NCI-H2081 treated with DMSO at 0.1 percent for 48 hours (cell line): ENCODE measurements at places on chromosomes 5 and 9.

GRCh38 chr5:177113566-177114424 is 19.8 kb upstream of the NSD1 start:
- no peak for DNase-seq

DNA sequence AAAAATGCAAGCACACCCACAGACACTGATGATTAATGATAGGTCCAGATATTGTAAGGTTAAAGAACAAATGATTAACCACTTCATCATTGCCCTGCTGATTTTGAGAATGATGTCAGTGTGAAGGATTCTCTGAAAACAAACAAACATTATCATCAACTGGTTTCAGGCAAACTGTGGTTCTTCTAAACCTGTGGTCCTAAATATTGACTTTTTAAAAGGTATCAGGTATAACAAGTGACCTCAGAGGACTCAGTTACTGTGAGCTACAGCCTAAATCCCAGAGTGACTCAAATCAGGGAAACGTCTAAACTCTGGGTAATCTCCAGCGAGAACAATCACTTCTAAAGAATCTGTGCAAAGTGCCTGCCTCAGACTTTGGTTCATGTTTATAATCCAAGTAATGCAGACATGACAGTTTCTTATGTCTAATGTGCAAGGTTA is 172.3 kb upstream of the CDH6 start:
- no peak for DNase-seq

DNA sequence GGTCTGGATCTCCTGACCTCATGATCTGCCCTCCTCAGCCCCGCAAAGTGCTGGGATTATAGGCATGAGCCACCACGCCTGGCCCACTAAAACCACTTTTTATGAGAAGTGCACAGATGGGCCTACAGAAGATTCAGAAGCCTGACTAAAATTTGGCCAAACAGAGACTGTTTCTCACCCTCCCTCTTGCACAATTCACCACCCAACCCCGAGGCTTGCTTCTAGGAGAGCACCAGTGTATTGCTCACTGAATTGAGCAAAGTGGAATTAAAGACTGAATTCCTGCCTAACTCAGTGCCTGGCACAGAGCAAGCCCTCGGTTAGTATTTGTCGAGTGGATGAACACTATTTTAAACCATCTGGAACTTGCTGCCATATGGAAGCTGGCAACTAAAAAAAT is 3.4 kb upstream of the DCTN4 start:
- DNase-seq, result no peak

DNA sequence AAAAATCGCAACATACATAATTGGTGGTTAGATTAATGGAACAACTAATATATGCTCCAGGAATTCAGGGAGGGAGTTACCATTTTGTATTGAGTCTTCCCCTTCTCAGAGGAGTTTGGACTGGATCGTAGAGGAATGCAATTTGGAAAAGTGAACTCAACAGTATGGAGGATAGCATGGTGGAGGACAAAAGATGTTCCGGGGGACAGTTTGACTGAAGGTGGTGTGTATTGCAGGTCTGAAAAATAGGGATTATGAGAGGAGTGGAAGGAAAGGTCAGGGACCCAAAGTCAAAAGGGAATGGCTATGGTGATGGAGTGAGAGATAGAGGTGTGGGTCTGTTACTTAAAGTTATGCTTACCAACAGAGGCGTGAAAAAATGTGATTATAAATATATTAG is 1.5 kb downstream of the DNAJC21 start:
- DNase-seq, result no peak

DNA sequence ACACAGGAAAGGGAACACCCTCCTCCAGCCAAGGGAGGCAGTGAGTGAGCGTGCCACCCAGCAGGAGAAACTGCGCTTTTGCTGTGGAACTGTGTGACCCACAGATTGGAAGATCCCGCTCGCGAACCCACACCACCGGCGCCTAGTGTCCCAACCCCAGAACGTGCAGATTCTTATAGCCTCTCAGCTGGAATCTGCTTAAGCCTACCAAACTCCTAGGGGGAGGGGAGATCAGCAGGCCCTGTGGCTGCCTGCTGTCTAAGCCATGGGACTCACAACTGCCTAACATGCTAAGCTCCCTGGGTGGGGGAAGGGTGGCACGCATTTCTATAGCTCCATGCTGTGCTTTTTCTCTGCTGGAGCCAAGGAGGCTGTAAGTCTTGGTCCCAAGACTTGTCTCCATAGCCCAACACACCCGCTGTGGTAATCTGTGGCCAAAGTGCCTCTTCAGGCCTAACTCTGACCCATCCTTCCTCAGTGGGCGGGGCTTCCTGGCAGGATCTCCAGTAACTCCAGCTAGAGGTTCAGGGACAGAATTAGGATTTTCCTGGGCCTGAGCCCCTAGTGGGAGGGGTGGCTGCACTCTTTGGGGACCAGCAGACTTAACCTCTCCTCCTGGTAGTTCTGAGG is 485.0 kb downstream of the TAF11L14 start:
- DNase-seq, result no peak

DNA sequence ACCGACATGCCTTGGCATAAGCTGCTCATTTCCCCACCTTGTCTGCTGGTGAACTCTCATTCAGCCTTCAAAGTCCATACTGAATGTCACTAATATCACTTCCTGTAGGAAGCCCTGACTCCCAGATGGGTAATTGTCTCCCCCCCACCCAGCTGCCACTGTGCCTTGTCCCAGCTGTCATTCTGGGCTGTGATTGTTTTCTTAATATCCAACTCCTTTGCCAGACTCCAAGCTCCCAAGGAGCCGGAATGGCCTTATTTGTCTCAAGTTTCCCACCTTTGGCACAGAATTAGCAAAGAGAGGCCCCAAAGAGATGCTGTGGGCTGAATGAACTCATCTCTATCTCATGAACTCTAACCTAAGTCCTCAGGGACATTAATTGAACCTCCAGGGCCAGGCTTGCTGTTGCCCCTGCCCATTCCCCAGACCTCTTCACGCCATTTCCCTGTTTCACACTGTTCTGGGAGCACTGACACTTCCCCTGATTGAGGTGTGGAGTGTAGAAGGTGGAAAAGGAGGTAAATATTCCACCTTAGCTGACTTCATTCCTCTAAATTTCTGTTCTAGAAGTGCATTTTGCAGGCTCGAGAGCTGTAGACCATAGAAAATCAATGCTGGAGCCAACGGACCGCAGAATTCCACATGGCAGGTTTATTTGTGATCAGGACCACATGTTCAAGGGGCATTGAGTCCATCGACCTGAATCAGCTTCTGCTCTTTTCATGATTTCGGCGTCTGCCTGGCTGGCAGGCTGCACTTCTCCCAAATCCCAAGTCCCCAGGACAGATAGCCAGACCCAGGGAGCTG is 4.9 kb upstream of the SH3PXD2B start:
- DNase-seq, result no peak
